ENCODE measurements at places on chromosomes 1 and 21.

GRCh38 chr1:63859480-63860275 is 85.9 kb downstream of the ROR1 start:
- no peak overlapping the region for H3K4me3 ChIP-seq
- H3K36me3 ChIP-seq = no peaks in the 10 kb centered on the region
- H3K4me1 ChIP-seq = peaks cover 21% of the 10 kb centered on the region
- no peak for DNase-seq
- no peak overlapping the region for H3K27ac ChIP-seq

- H3K27ac ChIP-seq = no peak overlapping the region
- no peaks in the 10 kb centered on the region for H3K27me3 ChIP-seq
- H3K4me1 ChIP-seq = no peaks in the 10 kb centered on the region
- DNase-seq = no peak
- H3K4me3 ChIP-seq = no peak overlapping the region
Measured at GRCh38 chr1:61534847-61535246, 190.1 kb downstream of the TM2D1 start.

DNA sequence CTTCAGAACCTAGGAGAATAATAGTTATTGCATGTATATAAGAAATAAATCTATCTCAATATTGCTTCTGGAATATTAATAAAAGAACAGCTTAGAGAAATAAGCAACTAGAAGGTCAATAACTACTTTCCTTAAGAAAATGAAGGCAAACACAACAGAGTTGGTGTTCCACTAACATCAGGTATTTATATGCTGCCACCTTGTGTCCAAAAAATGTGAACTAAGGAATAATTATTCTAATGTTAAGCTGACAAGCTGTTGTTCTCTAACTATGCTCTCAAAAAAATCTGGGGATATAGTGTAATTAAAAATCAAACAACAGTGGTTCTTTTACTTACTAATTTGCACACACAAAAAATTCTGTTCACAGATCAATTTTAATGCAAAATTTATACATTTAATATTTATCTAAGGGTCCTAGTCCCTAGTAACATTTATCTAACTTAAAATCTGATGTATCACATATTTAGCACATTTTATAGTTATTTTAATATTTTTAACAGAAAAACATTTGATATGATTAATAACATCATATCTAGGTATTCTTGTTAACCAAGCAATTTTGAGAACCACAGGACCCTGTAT is 39.6 kb downstream of the UCHL5 start:
- H3K4me3 ChIP-seq = no peak overlapping the region
- H3K27me3 ChIP-seq = no peaks in the 10 kb centered on the region
- H3K36me3 ChIP-seq = peaks cover 8% of the 10 kb centered on the region
- H3K4me1 ChIP-seq = no peaks in the 10 kb centered on the region
- no peak for DNase-seq
- no peak overlapping the region for H3K27ac ChIP-seq

DNA sequence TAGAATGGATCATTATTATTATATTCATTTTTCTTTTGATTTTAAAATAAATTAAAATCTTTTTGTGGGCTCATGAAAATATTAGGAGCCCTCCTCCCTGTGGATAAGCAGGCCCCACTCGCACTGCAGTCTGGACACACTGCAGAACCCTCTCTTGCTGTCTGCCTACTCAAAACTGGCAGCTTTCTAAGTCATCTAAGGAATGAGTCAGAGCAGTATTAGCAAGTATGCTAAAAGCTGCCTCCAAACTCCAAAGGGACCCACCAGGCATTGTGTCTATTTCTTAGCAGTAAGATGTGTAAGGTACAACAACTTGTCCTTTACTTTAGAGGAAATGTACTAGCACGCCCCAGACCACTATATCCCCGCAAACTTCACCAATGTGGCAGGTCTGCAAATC is 108.8 kb downstream of the SYF2 start:
- H3K36me3 ChIP-seq = no peaks in the 10 kb centered on the region
- no peak for DNase-seq
- no peak overlapping the region for H3K27ac ChIP-seq
- no peaks in the 10 kb centered on the region for H3K27me3 ChIP-seq
- H3K4me3 ChIP-seq = no peak overlapping the region

GRCh38 chr1:245090491-245091090 is 64.2 kb upstream of the KIF26B start:
- no peaks in the 10 kb centered on the region for H3K27me3 ChIP-seq
- no peaks in the 10 kb centered on the region for H3K36me3 ChIP-seq
- H3K27ac ChIP-seq = no peak overlapping the region
- no peak overlapping the region for H3K4me3 ChIP-seq
- H3K4me1 ChIP-seq = no peaks in the 10 kb centered on the region
- DNase-seq = no peak

DNA sequence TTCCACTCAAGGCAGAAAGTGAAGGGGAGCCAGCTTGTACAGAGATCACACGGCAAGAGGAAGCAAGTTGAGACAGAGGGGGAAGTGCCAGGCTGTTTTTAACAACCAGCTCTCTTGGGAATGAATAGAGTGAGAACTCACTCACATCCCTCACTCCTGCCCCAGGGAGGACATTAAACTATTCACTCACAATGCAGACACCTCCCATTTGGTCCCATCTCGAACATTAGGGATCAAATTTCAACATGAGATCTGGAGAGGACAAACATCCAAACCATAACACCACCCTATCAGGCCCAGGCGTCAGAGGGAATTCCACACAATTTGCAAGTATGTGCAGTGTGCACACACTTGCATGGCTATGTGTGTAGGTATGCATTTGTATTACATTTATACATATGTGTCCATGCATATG is 62.7 kb downstream of the DMAP1 start:
- H3K36me3 ChIP-seq = no peaks in the 10 kb centered on the region
- DNase-seq = no peak
- no peaks in the 10 kb centered on the region for H3K27me3 ChIP-seq
- H3K4me1 ChIP-seq = peaks cover 12% of the 10 kb centered on the region
- no peak overlapping the region for H3K4me3 ChIP-seq
- H3K27ac ChIP-seq = no peak overlapping the region

- no peak for DNase-seq
- peak overlapping the region; percentile 52 for H3K27ac ChIP-seq
- peaks cover 20% of the 10 kb centered on the region for H3K4me1 ChIP-seq
Measured at GRCh38 chr1:96416701-96417444, 304.7 kb upstream of the PTBP2 start.

- DNase-seq = no peak
- H3K4me1 ChIP-seq = no peaks in the 10 kb centered on the region
- no peak overlapping the region for H3K4me3 ChIP-seq
- H3K27me3 ChIP-seq = no peaks in the 10 kb centered on the region
- no peak overlapping the region for H3K27ac ChIP-seq
Measured at GRCh38 chr21:36052860-36053714, 7.2 kb downstream of the SETD4 start.

DNA sequence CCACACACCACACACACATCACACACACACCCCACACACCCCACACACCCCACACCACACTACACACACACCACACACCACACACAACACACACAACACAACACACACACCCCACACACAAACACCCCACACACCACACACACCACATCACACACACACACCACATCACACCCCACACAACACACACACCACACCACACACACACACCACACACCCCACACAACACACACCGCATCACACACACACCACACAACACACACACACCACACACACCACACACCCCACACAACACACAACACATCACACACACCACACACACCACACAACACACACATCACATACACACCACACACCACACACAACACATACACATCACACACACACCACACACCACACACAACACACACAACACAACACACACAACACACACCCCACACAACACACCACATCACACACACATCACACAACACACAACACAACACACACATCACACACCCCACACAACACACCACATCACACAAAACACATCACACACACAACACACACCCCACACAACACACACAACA is 2.4 kb downstream of the LYPD8 start:
- no peaks in the 10 kb centered on the region for H3K4me1 ChIP-seq
- H3K36me3 ChIP-seq = no peaks in the 10 kb centered on the region
- DNase-seq = no peak
- H3K4me3 ChIP-seq = no peak overlapping the region
- no peaks in the 10 kb centered on the region for H3K27me3 ChIP-seq
- H3K27ac ChIP-seq = no peak overlapping the region

- no peak for DNase-seq
- no peak overlapping the region for H3K27ac ChIP-seq
- H3K4me1 ChIP-seq = no peaks in the 10 kb centered on the region
- H3K4me3 ChIP-seq = no peak overlapping the region
Measured at GRCh38 chr1:107533436-107533835, 392.6 kb downstream of the NTNG1 start.

DNA sequence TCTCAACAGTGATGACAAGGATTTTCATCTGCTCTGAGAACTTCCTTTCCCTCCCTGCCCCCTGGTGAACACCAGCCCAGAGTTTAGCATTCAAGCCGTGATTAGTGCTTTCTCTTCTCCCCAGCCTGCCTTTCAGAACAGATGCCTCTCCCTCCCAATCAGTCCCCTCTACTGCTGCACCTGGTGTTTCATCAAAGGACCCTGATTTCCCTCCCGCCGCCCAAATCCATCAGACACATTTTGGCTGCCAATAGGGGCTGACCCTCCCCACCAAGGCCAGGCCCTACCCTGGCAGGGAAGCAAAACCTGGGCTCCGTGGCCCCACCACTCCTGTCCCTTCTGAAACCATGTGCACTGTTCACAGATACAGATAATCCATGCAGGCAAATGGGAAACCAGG is 34.0 kb upstream of the KLHDC7A start:
- no peak for DNase-seq
- no peaks in the 10 kb centered on the region for H3K4me1 ChIP-seq
- H3K36me3 ChIP-seq = no peaks in the 10 kb centered on the region
- H3K27ac ChIP-seq = no peak overlapping the region
- no peaks in the 10 kb centered on the region for H3K27me3 ChIP-seq

DNA sequence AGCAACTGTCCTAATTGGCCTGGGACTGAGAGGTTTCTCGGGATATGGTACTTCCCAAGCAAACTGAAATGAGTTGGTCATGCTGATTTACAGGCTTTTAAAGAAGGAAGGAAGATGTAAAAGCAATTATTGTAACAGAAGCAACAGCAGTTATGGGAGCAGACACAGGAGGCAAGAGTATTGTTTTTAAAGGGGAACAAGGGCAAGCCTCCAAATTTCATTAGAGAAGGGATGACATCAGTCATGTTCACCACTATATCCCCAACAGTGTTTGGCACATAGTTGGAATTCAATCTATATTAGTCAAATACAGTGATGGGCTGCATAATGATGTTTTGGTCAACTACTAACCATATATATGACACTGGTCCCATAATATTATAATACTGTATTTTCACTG is 46.0 kb upstream of the JUN start:
- no peak overlapping the region for H3K4me3 ChIP-seq
- H3K36me3 ChIP-seq = no peaks in the 10 kb centered on the region
- no peak overlapping the region for H3K27ac ChIP-seq
- no peaks in the 10 kb centered on the region for H3K27me3 ChIP-seq
- no peaks in the 10 kb centered on the region for H3K4me1 ChIP-seq
- no peak for DNase-seq

DNA sequence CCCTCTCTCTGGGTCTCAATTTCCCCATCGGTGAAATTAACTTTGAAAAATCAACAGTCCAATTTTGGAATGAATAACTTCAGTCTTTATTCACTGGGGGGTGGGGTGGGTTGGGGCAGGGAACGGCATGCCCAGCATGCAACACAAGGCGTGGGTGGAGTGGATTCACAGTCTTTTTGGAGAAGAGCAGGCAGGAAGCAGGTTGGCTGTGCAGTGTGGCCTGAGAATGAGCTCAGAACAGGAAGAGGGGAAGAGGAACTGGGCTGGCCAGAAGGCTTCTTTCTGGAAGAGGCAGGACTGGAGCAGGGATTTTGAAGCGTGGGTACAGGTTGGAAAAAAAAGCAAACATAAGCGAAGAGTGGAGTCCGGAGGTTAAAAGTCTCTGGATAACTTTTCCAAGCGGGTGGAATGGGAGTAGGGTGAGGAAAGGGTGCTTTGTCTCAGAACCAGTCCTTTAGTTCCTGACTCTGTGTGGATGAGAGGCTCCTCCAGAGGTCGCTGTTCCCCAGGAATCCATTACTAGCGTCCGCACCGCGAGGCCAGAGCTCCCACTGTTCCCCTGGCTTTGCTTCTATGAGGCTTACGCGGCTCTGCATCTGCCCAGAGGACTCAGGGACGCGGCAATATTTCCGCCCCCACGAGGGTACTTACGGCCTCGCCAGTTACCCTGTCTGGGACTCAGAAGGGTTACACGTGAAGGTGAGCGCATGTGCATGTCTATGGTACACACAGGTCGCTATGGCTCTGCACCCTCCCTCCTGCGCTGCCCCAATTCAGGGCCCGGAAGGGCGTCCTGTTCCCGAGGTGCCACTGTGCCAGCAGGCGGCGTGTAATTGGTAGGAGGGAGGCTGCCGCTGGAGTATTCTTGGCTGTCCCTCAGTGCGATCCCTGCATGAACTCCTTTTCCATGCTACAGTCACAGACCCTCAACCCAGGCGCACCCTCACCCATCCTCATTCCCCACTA is 5.5 kb upstream of the FOXD2 start:
- H3K27ac ChIP-seq = no peak overlapping the region
- H3K27me3 ChIP-seq = no peaks in the 10 kb centered on the region
- H3K36me3 ChIP-seq = peaks cover 3% of the 10 kb centered on the region

GRCh38 chr1:15899266-15899665 is 51.8 kb downstream of the SPEN start:
- no peaks in the 10 kb centered on the region for H3K27me3 ChIP-seq
- H3K36me3 ChIP-seq = no peaks in the 10 kb centered on the region
- no peak overlapping the region for H3K4me3 ChIP-seq
- DNase-seq = no peak
- no peak overlapping the region for H3K27ac ChIP-seq
- H3K4me1 ChIP-seq = peaks cover 38% of the 10 kb centered on the region

DNA sequence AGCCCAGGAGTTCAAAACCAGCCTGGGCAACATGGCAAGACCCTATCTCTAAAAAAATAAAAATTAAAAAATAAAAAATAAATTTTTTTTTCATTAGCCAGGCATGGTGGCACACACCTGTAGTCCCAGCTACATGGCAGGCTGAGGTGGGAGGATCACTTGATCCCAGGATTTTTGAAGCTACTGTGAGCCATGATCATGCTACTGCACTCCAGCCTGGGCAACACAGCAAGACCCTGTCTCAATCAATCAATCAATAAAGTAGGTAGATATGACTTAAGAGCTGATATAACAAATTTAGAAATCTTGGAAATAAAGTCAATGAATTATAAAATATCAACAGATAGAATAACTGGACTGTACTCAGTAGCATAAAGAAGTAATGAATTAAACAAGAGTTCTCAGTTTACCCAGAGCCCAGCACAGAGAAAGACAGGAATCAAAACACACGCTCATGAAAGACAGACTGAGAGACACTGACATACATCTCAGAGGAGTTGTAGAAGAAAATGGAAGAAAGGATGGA is 69.7 kb downstream of the LRRC8C start:
- no peaks in the 10 kb centered on the region for H3K36me3 ChIP-seq
- no peak overlapping the region for H3K27ac ChIP-seq
- DNase-seq = no peak
- H3K4me1 ChIP-seq = no peaks in the 10 kb centered on the region

- H3K36me3 ChIP-seq = no peaks in the 10 kb centered on the region
- no peak for DNase-seq
- H3K27ac ChIP-seq = no peak overlapping the region
- H3K4me3 ChIP-seq = no peak overlapping the region
- H3K27me3 ChIP-seq = no peaks in the 10 kb centered on the region
Measured at GRCh38 chr21:34612056-34612455, 2.9 kb downstream of the RCAN1 start.

- H3K4me1 ChIP-seq = peaks cover 9% of the 10 kb centered on the region
- no peak overlapping the region for H3K4me3 ChIP-seq
- no peaks in the 10 kb centered on the region for H3K36me3 ChIP-seq
Measured at GRCh38 chr1:53331446-53332185, 3.7 kb upstream of the LRP8 start.

Measured in thoracic aorta (tissue), 2 donors.